Choroid plexus epithelial cell (primary cell): ENCODE measurements at places on chromosomes 6 and 20.

GRCh38 chr20:57680131-57680716 lies 29.6 kb downstream of the PMEPA1 start:
- peak; percentile 28 for DNase-seq

DNA sequence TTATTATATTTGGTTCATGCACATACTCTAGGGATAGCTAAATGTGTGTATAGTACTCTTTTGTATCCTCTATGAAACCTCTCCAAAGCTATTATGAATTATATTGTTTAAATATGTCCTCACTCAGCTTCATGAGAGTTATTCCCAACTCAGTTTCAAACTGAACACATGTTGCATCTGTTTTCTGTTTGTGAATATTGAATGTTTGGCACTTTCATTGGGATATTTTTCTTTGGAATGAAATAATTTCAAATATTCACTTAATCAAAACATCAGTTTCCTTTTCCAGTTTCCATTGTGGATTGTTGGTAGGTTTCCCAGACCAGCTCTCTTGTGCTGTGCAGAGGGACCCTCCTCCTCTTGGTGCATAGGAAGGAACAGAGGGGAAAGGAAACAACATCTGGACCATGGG lies 46.6 kb downstream of the HDAC2 start:
- DNase-seq, result no peak

GRCh38 chr20:9078826-9079731 lies 10.2 kb downstream of the PLCB4 start:
- no peak for DNase-seq

- DNase-seq, result no peak
Observed at GRCh38 chr6:7773322-7773721, 47.4 kb downstream of the BMP6 start.

- DNase-seq, result no peak
Observed at GRCh38 chr6:160349814-160350350, 1.7 kb downstream of the SLC22A3 start.

GRCh38 chr6:100462706-100463629 lies 1.8 kb downstream of the SIM1 start:
- DNase-seq, result no peak

DNA sequence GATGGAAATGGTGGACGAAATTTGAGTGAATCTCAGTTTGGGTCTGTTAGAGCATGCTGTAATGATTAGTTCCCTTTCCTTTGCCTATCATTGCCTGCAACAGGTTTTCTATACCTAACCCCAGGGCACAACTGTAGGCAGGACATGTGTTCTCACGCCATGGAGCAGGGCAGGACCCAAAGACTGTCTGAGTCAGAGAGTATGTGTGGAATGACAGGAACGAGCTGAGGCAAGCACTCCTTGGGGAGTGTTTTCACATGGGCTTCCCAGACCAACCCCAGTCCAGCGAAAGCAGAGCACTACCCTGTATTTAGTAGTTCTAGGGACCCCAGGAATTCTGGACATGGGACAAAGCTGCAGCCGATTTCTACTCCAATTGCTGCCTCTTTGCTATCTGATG lies 234.2 kb downstream of the HACE1 start:
- DNase-seq, result peak; percentile 95
